ENCODE measurements at places on chromosomes 1 and 21.

DNA sequence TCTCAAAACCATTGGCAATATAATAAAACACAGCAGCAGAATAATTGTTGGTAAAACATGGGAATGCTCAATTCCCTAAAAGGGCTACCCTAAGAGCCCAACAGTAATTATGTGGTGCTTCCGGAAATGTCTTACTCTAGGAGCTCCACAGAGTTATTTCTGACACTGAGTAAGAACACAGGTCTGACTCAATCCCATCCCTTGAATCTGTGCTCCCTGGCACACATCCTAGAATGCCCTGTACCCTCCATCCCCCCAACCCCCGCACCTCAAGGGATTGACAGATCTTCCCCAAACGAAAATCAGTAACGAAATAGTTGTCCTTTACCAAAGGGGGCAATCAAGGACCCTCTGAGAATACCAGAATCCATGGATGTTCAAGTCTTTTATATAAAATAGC lies 71.9 kb downstream of the SMYD2 start:
- no peak for DNase-seq

DNA sequence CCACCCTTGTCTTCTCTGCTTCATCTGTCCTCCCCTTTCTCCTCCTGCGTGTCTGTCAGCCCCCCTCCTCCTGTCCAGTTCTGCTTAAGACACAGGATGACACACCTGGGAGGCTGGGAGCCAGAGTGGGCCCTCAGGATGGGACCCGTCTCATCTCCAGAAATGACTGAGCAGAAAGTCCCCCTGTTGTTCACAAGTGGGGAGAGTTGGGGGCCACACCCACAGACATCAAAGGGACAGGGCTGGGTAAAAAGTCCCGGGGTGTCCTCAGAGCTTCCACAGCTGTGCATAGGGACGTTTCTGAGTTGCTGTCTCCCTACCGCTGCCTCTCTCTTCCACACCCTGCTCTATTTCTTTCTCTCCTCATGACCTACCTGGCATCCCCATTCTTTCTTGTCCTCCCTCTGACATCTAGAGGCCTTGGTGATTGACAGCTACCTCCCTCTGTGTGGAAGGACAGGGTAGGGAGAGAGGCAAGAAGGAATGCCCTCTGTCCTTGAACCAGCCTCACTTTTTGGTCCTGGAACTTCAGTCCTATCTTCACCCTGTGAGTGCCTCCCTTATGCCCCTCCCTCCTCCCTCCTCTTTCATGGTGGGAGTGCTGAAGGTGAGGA lies 19.5 kb upstream of the SH2D2A start:
- no peak for DNase-seq

DNA sequence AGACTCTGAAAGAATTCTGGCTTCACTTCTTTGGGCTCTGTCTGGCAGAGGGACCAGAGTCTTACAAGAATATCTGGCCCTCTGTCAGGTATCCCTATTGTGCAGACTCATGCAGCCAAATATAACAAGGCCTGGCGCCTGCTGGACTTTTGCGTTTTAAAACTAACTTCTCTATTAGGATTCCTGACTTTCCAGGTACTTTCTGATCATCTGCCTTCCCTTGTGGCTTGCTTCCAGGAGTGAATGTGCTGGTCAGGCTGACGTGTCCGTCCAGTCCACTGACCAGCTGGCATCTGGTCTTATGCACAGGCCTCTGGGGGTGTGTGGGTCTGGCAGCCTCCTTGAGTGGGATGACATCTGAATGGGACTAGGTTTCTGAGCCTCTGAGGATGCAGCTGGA lies 8.6 kb upstream of the RAB29 start:
- no peak for DNase-seq

DNA sequence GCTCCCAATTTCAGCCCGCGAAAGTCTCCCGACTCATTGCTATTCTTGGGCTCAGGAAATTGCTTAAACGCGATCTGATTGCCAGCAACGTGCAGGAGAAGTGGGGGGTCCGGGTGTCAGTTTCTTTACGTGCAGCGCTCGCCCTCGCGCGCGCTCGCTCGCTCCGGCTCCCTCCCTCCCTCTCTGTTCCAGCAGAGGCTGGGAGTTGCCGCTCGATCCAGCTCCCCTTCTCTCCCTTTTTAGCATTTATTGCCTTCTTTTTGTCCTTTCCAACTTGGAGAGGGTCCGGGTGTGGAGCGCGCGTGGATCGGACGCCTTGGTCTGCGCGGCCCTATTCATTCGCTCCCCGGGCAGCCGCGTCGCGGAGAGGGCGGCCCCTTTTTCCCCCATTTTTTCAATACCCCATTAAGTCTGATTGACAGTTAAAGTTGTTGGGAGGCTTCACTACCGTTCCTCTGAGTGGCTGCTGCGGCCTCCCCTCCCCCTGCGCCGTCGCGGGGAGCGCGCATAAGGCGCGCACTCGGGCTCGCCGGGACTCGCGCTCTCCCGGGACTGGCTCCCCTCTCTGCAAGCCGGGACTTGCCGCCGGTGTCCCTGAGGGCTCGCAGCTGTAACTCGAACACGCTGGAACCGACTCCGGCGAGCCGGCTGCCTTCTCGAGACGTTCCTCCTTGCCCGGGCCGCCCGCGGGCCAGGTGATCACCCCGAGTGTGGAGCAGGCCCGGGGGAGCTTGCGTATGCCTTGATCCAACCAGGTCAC lies at the start of gene DHRS3:
TSS of gene DHRS3 (minus strand) at position 310 of the 760 bp plus-strand sequence. CDS start 862 bp downstream, outside the sequence.
- no peak for DNase-seq

DNA sequence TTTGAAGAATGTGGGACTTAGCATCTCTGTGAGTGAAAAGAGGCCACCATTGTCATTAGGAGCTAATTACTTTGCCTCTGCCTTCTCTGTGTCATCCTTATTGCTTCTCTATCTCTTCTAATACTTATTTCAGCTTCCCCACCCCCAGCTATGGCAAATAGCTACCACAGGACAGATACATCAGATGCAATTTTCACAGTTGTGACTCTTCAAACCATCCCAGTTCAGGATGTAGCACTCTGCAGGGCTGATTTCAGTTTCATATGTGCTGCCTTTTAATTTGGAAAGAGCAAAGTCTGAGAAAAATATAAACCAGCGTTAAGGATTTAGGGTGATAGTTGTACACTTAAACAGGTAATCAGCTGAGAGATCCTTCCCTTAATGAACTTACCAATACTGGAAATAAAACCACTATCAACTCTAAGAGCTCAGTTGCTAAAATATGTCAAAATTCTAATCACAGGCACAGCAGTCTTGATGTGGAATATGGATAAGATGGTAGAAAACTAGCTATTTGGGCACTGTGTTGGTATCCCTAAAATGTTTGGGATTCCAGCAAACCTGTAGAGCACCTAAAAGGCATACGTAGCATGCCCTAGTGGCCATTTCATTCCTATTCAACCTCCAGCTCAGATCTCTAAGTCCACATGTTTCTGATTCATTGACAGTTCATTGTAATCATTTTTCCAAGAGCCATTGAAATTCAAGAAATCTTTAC lies 148.4 kb downstream of the SYT2 start:
- no peak for DNase-seq

GRCh38 chr1:153984123-153984894 lies 1.8 kb downstream of the RAB13 start:
- no peak for DNase-seq

- DNase-seq = peak; percentile 28
These were observed 9.5 kb downstream of the DPT start for GRCh38 chr1:168719306-168720111.

- DNase-seq = no peak
These were observed 8.2 kb downstream of the CTPS1 start for GRCh38 chr1:40987439-40988276.

- DNase-seq = no peak
These were observed 16.6 kb upstream of the LEMD1 start for GRCh38 chr1:205438213-205439158.

GRCh38 chr1:236508593-236509027 lies 15.2 kb upstream of the LGALS8 start:
- DNase-seq = no peak

- DNase-seq = no peak
These were observed 869 bp downstream of the NAV1 start for GRCh38 chr1:201539561-201540431.

GRCh38 chr1:91701472-91701869 lies 184.5 kb downstream of the TGFBR3 start:
- DNase-seq = no peak

- no peak for DNase-seq
These were observed 17.5 kb downstream of the LRRC71 start for GRCh38 chr1:156937883-156938282.

- DNase-seq = no peak
These were observed 1.8 kb upstream of the SLC25A34 start for GRCh38 chr1:15734296-15734695.

DNA sequence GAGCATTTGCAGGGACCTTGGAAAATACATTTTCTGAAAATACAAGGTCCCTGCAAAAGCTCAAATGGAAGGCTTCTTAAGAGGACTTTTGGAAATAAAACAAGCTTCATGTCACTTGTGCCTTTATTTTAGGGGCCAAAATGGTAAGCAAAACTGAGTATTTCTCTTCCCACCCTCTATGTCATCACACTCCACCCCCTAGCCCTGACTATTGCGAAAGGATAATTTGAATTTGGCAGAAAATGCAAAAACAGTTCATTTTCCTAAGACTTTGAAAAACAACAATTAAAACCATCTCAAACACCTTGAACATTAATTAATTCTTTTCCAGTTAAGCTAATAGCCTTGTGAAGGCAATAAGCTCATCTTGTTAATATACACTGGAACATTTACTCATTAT lies 201.7 kb downstream of the TM2D1 start:
- no peak for DNase-seq

- DNase-seq = no peak
These were observed 148.0 kb downstream of the GALNT2 start for GRCh38 chr1:230215031-230215430.

DNA sequence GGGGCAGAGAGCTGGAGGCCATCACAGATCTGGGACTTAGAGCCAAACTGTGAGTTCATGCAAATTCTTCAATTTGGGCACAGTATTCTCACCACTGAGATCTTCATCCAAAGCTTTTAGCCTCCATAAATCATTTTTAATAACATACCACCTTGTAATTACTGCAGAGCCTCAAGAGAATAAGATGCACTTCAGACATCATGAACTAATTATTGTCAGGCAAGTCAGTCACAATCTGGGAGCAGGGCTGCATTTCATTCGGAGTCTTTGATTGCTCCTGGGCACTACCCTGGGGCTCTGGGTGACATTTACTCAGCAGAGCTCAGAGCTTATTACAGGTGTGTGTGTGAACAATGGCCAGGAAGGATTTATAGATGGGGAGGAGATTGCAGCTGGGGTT lies 623.7 kb downstream of the PTPRU start:
- no peak for DNase-seq

- DNase-seq = no peak
These were observed 368.2 kb downstream of the USH2A start for GRCh38 chr1:216055004-216055403.

DNA sequence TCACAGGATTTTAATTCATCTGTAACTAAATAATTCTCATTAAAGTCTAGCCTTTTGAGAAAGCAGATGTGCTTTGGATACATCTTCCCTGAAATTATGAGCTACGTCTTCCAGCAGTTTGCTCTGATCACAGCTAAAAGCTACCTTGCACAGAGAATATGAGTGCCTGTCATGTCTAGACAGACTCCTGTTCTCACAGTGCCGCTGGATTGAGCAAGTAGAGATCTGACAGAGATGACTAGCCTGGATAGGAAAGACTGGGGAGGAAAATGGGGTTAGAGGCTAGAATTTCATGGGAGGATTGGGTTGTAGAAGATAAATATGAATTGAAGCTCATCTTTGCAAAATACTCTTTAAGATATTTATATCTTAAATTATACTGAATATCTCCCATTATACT lies 24.1 kb downstream of the CEPT1 start:
- no peak for DNase-seq

DNA sequence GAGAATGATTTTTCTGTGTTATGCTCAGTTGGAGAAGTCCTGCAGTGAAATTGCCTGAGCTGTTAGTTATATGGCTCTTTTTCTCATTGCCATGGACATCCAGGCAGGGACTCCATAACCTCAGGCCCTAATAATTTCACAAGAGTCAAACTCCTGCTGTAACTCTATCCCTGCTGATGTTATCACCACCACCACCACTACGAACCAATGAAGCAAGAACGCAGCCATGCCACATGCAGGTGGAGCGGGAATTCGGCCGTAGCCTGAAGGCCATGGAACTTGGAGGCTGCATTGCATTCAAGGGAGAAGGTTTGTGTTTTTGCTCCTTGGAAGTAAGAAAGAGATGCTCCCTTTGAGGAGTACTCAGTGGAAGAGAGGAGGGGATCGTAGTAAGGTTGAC lies 16.8 kb upstream of the DLGAP3 start:
- no peak for DNase-seq

- no peak for DNase-seq
These were observed 226.6 kb downstream of the CAMTA1 start for GRCh38 chr1:7011826-7012225.

GRCh38 chr1:92951141-92951582 lies 10.1 kb downstream of the DIPK1A start:
- DNase-seq = no peak

GRCh38 chr1:31529999-31530684 lies 46.2 kb upstream of the TINAGL1 start:
- DNase-seq = no peak

GRCh38 chr1:14786109-14786675 lies 187.7 kb downstream of the KAZN start:
- no peak for DNase-seq

DNA sequence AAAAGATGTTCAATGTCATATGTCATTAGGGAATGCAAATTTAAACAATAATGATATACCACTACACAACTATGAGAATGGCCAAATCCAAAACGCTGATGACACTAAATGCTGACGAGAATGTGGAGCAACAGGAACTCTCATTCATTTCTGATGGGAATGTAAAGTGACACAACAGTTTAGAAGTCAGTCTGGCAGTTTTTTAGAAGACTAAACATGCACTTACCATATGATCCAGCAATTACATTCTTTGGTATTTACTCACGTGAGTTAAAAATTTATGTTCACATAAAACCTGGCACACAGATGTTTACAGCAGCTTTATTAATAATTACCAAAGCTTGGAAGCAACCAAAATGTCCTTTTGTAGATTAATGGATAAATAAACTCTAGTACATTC lies 110.4 kb upstream of the C1orf21 start:
- no peak for DNase-seq

DNA sequence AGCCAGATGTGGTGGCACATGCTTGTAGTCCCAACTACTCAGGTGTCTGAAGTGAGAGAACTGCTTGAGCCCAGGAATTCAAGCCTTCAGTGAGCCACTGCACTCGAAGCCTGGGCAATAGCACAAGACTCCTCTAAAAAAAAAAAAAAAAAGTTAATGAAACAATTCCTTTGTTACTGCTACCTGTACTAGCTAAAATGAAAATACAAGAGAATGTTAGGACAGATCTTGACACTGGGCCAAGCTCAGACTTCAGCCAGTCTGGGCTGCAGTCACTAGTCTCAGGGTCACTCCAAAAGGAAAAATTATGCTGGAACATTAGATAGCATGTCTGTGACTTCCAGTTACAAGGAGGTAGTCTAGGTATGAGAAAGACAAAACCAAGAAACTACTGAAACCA lies 56.5 kb downstream of the TRIM33 start:
- no peak for DNase-seq

DNA sequence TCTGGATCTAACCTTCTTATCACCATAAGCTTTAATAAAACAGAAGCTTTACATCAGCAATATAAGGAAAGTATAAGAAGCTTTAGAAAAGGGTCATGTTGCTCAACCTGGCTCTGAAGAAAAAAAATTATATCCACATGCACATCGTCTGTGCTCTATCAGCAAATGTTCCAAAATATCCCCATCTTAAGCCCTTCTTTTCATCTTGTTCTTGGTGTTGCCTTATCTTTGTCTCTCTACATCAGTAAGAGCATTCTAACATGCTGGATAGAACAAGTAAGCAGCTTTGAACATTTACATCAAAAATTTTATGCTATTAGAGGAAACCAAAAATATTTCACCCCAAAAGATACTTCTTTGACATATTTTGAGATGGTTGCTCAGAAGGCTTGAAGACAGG lies 157.8 kb upstream of the SNX7 start:
- DNase-seq = no peak

All from GM19239 (cell line).